Effector memory CD8-positive, alpha-beta T cell (primary cell): ENCODE measurements at places on chromosomes 3 and 15.
A peak's percentile ranks its signal among the peaks of the same experiment; 100 is the strongest.

- DNase-seq: no peak
Measured at GRCh38 chr15:90425726-90426346, 37.8 kb downstream of the IQGAP1 start.

GRCh38 chr15:72722071-72722696 is 36.2 kb downstream of the BBS4 start:
- DNase-seq: peak; percentile 59

GRCh38 chr3:194336601-194337355 is 14.3 kb downstream of the CPN2 start:
- DNase-seq: no peak

GRCh38 chr3:38370861-38371260 is 24.3 kb downstream of the XYLB start:
- DNase-seq: no peak

DNA sequence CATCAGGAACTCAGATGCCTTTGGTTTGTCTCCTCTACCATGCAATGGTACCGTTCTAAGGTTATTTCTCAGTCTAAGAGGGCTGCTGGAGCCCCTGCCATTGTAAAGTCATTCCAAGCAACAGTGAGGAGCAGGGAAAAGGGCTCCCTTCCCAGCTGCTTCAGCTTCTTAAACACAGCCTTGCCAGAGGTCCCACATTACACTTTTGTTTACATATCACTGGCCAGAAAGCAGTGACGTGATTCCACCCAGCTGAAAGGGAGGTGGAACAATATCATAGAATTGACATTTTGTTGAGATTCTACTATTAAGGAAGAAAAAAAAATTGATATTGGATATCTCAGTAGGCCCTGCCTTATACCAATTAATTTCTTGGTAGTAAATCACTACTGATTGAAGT is 194.6 kb downstream of the SUCLG2 start:
- DNase-seq: no peak

- no peak for DNase-seq
Measured at GRCh38 chr3:45113625-45114050, 32.5 kb downstream of the CDCP1 start.

DNA sequence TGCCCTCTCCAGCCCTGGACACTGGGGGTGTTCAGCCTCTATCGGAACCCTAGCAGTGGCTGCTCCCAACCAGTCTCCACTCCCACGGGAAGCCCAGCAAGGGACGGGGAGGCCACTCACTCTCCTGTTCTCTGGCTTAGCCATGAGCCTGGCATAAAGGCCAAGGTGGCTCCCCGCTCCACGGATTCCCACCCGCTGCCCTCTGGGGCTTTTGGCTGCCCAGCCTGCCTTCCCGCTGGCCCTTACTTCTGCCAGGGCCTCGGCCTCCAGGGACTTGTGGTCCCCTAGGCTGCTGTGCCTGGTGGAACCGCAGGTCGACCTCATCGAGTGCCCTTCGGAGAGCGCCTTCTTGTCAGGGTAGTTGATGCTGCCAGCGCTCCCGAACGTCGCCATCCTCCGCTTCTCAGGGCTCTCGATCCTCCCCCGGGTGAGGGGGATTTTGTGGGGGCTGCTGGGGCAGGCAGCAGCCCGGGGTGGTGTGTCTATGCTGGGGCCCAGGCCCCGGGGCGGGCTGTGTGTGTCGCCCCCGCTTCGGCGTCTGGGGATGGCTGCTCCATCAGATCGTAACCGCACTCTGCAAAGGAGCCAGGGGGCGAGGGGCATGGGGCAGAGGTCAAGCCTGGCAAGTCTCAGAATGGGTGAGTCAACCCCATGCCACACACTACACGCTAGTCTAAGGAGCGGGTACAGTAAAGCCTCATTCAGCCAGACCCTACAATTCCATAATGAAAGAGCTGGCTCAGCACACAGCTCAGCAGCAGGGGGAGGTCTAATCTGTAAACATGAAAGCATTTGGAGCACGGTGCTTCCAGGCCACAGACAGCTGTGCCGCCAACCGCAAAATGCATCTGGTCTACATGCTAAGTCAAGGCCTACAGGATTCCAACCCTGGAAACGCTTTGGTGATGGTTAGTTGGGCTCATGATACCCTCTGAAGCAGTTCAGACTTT is 27.3 kb upstream of the RAD18 start:
- DNase-seq: no peak

DNA sequence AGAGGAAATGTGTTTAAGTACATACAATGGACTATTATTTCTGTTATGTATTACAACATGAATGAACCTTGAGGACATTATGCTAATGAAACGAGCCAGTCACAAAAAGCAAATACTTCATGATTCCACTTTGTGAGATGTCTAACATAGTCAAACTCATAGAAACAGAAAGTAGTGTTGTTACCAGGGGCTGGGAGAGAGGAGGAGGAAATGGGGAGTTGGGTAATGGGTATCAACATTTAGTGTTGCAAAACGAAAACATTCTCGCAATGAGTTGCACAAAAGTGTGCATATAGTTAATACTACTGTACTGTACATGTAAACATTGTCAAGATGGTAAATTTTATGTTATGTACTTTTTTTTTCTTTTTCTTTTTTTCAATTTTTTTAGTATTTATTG is 194.3 kb downstream of the IL5RA start:
- DNase-seq: no peak

DNA sequence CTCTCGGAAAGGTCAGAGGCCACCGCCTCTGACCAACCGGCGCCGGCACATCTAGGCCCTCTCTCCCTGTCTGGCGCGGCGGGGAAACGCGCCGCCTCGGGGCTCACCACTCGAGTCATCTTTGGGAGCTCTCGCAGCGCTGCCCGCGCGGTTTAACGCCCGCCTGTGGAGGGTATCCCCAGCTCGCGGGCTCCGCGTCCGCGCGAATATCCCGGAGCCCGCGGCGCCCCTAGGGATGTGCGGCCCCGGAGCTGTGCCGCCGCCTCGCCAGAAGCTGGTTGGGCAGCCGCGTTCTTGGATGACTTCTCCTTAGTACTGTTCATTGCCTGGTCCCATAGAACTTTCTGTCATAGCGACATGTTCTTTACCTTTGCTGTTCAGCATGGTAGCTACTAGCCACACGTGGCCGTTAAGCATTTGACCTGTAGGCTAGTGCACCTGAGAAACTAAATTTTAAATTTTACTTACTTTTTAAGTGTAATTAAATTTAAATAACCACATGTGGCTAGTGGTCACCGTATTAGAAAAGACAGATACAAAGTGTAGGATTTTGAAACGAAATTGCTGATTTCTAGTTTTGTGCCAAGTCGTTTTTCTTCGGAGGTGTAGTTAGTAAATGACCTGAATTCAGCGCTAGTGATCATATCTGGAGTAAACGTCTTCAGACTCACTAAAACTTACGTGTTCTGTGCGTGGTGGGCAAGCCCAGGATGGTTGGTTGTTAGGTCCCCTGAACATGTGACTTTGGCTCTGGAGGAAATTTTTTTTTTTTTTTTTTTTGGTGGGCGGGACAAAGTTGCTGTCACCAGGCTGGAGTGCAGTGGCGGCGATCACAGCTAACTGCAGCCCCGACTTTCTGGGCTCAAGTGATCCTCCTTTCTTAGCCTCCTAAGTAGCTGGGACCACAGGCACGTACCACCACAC is 835 bp downstream of the ARIH2 start:
- DNase-seq: peak; percentile 49

- no peak for DNase-seq
Measured at GRCh38 chr3:64188810-64189560, 36.3 kb downstream of the PRICKLE2 start.

- DNase-seq: no peak
Measured at GRCh38 chr3:73710340-73710739, 85.6 kb upstream of the PDZRN3 start.

DNA sequence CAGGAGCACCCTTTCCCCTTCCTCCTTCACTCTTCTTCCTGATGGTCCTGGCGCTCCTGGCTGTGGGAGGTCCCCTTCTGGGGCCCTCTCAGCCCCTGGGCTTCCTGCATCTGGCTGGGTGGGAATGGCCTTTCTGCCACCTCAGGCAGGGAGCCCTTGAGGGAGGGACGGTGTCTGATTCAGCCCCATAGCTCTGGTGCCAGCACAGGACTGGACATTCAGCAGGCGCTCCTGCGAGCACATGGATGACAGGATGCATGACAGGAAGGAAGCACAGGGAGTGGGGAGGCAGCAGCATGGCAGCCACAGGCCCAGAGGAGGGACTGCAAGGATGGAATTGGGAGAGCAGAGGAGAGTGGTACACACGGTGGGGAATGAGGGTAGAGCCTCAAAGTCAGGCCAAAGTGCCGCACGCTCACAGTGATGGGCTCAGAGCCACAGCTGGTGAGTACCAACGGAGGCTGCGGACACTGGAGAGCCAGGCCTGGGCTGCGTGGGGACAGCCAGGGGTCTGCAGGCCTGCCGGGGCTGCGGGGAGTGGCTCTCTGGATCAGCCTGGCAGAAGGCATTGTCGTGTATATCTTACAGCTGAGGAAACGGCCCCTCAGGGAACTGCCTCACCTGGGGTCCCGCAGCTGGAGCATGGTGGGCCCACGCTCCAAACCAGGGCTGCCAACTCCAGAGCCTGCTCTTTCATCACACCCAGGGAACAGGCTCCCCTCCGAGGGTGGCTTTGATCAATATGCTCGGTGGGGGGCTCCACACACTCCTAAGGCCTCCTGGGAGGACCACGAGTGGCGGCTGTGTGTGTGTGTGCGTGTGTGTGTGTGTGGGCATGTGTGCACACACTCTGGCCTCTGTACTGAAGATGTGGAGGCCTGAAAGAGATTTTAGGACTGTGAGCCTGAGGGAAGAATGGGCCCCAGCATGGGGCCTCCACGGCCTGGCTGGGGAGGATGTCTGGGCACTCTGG is 51.4 kb upstream of the CTSH start:
- DNase-seq: no peak

- no peak for DNase-seq
Measured at GRCh38 chr15:74964794-74965193, 8.2 kb upstream of the RPP25 start.

DNA sequence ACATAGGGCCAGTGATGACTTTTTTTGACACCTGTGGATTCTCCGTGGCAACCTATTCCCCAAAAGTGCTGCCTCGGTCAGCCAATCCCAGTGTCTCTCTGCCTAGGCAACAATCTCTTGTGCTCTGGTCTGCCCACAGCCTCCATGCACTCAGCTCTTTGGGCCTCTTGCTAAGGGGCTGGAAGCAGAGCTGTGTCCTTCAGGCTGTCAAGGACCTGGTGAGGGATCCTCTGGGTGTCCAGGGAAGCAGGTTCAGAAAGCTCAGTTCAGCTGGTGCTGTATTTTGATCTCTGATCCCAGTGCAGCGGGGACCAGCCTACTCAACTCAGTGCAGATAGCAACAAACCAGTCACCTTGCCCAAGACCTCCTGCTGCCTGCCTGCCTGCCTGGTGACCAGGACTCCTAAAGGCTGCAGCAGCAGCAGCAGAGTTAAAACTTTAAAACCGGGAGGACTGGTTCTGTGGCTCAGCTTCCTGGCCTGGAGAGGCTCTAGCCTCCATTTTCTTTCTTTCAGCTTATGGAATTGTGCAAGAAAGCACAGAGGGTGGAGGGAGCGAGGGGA is 6.2 kb downstream of the PAK6 start:
- no peak for DNase-seq

- no peak for DNase-seq
Measured at GRCh38 chr15:90047956-90048575, 46.9 kb downstream of the ZNF710 start.

DNA sequence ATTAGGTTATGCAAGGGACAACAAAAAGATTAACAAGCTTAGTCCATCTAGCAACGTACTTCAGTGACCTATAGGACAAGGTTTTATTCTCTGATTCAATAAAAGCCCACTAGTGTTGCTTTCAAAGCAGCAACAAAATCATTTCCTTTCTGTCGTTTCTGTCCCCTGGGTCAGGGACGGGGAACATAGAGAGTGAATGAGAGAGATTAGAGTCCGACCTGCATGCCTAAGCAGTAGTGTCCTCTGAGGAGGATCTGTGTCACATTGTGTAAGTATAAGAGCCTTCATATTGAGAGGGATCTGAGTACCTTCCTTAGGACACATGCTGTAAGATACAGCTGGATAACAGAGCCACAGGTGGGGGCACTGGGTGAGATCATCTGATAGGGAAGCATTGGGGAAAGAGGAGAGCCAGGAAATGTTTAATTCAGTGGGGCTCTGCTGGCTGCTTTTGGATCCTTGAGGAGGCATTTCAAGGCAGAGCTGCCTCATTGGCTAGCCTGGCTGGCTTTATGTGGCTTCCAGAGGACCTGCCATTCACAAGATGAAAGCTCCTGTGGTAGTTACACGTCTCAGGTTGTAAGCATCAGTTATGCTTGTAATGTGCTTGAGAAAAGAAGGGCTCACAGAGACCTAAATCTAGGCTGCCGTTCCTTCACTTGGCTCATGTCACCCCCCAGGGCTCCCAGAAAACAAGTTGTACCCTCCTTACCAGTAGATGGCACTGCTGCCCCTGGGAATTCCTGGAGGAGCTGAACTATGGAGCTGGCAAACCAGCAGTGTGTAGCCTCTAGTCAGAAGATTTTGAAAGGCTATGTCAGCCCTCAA is 2.7 kb downstream of the TMEM108 start:
- DNase-seq: no peak

- DNase-seq: no peak
Measured at GRCh38 chr3:148036331-148036876, 627.2 kb downstream of the ZIC1 start.

DNA sequence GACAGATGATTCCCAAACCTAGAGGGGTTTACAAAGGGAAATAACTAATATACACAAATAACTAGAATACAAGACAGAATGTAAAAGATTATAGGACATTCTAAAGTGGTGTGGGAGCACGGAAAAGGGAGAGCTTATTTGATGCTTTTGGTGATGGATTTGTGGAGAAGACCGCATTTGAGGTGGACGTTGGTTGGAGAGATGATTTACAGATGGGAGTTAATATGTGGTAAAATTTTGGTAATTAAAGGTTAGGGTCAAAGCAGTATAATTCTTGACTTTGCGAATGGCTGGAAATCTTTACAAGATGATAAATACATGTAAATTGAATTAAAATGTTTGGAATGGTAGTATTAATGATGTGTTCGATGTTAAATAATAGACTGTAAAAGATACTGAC is 1.2 kb downstream of the KNL1 start:
- DNase-seq: no peak

- DNase-seq: no peak
Measured at GRCh38 chr3:101886626-101887025, 37.3 kb downstream of the NFKBIZ start.

DNA sequence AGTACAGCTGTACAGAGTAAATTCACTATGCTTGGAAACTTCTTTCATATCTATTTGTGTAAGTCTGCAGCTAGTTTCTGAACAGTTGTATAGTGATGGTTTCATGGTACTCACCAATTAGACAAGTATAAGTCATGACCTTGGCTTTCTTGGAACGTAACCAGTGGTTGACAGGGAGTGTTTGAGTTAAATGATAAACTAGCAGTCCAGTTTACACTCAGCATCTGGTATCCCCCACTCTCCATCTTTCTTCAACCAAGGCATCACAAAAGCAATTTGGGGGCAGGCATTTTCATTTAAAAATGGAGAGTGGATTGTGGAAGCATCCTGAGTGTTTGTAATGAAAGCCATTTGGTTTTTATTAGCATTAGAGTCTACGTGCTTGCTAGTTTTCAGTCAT is 26.0 kb downstream of the MME start:
- DNase-seq: no peak
